Midbrain (tissue), 1 donor: ENCODE measurements at places on chromosomes 5 and 9.

DNA sequence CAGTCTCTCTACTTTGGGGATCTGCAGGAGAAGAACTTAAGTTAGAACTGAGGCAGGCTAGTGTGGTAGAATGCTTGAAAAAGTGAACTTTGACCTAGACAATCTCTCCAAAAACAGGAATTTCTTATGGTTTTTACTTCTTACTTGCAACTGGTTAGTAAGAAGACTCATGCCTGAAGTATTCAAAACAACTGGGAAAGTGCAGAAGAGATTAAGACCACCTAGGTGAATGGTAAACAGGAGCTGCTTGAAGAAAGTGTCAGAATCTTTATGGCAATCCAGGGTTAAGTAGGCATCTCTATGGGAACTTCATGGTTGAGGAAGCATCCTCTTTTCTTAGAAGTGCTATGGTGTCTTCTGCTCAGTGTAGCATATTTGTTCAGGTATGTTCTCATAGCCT, 428.6 kb upstream of the TLE4 start:
- DNase-seq: no peak

GRCh38 chr9:26516773-26517343, 375.7 kb downstream of the CAAP1 start:
- DNase-seq: no peak

- no peak for DNase-seq
Observed at GRCh38 chr5:179906795-179907555, 722 bp downstream of the TBC1D9B start.

- no peak for DNase-seq
Observed at GRCh38 chr5:147801461-147801860, 18.9 kb upstream of the JAKMIP2 start.

GRCh38 chr9:134892221-134892620, 11.6 kb downstream of the FCN2 start:
- no peak for DNase-seq

DNA sequence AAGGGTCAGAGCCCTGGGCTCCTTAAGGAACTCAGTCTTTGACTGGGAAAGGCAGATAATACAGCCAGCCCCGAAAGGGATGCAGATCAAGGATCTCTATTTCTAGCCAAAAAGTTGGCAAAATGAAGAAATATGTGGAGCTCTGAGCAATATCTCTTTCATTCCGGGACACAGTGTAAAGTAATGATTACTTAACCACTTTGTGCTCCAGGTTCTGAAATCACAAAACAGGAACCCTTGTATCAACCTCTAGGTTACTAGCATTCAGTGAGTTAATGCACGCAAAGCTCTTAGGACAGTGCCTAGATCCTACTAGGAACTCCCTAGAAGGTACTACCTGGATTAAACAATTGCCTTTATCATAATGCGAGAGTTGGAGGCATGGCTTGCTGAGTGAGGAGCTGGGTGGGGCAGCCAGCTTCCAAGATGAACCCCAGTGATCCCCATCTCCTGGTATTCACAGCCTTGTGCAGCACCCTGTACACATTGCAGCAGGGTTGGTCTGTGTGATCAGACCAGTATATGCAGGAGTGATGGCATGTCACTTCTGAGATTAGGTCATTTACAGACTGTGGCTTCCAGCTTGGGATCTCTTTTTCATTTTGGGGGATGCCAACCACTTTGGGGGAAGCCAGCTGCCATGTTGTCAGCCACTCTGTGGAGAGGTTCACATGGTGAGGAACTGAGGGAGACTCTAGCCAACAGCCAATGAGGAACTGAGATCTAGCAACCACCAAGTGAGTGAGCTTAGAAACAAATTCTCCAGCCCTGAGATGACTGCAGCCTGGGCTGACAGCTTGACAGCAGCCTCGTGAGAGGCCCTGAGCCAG, 103.1 kb upstream of the SLC44A1 start:
- no peak for DNase-seq

DNA sequence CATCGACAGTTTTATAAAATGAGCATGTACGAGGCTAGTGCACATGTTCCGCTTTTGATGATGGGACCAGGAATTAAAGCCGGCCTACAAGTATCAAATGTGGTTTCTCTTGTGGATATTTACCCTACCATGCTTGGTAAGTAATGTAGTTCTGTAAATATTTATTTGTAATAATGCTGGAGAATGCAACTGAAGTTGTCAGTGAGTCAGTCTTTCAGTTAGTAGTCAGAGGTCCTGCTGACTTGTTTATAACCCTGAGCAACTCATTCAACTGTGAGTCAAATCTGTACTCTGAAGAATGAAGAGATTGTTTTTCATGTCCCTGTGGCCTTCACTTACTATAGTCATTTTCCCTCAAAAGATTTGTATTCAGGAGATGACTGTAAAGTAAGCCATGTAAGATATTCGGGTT, 28.4 kb upstream of the GPR150 start:
- DNase-seq: no peak

DNA sequence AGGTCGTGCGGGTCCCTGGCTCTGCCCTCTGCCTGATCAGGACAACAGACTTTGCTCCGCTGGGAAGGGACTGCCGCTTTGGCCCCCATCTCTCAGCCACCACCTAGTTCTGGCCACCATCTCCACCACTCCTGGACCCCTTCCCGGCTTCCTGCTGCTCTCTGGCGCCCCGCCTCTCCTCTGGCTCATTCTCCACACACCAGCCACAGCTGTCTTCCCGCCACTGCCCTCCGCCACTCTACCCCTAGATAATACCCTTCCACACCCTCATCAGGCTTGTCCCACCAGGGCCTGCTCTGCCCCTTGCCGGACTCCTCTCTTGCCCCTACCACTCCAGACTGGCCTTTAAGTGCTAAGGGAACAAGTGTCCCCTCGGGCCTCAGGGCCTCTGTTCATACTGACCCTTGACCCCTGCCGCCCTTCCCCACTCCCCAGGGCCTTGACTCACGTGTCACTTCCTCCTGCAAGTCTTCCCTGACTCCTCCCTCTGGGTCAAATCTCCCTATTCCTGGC, 3.0 kb upstream of the CDX1 start:
- DNase-seq: no peak

- no peak for DNase-seq
Observed at GRCh38 chr5:6082685-6083084, 295.7 kb downstream of the MED10 start.

DNA sequence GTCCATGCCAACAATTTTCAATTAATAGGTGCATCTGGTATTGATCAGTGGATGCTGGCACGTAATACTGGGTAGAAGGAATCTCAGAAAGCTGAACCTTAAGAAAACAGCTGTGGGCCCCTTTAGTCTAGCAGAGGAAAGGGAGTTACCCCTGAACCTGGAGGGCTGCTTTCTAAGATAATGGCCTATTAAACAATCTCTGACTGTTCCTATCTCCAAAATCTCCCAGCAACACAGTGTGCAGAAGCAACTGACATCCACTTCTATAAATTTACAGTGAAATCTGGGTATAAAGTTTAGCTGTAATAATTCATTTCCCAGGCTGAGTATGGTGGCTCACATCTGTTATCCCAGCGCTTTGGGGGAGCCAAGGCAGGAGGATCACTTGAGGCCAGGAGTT, 198.8 kb downstream of the MAPKAP1 start:
- no peak for DNase-seq

- no peak for DNase-seq
Observed at GRCh38 chr5:148248894-148249293, 10.6 kb downstream of the MARCOL start.

- no peak for DNase-seq
Observed at GRCh38 chr5:173745557-173745956, 129.1 kb upstream of the BOD1 start.

DNA sequence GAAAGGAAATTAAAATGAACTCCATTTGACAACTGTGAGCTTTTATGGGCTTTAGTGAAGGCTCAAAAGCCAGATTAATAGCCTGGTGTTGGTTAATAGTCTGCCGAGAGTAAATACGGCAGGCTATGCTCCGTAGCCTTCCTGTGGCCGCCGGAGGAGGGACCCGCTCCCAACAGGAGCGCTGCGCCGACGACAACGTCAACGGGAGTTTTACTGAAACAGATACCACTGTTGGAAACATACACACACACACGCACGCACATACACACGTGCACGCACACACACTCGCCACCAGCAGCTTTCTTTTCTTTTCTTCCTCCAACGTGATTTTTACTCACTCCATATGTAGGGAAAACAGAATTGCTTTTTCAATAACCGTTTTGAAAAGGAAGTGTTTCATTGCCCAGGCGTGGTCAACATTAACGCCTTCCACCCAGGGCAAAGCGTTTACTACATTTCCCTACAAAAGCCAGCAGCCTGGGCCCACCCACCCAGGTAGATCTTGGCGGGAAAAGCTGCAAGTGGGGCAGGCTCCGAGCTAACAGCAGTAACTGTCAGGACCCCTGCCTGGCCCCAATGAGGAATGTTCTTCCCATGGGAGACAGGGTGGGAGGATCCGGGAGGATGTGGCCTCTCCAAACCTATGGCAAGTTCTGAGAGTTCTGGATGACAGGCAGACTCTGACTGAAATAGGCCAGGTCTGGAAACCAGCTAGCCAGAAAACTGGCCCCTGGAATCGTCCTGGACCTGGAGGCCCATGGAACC, 72.3 kb downstream of the PAX5 start:
- no peak for DNase-seq

- DNase-seq: peak; percentile 61
Observed at GRCh38 chr5:118988866-118989180, 476 bp upstream of the DTWD2 start.

- no peak for DNase-seq
Observed at GRCh38 chr5:22665801-22666200, 187.3 kb downstream of the CDH12 start.
